ENCODE measurements at places on chromosomes 4 and X. TPM values are rescaled to one million over a fixed set of nuclear protein-coding genes. Genes with fewer than 3 reads are reported as not detected.

DNA sequence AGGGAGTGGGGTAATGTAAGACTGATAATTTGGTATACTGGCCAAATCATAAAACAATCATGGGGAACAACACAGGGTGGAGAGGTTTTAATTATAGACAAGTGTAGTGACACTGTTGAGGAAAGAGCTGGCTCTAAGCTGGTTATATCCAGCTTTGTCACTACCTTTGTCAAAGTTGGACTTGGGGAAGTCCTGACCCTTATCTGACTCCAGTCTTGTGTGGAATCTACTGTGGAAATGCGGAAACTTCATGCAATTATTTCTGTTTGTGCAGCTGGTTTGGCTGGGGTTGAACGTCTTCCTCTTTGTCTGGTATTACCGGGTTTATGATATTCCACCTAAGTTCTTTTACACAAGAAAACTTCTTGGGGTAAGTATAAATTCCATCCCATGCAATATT, 2.0 kb downstream of the CYBB start:
- no peaks in the 10 kb centered on the region for H3K4me1 ChIP-seq
- no peak overlapping the region for H3K27ac ChIP-seq
- no peak for DNase-seq
- H3K4me3 ChIP-seq = peak overlapping the region; percentile 4
- H3K27me3 ChIP-seq = no peaks in the 10 kb centered on the region

GRCh38 chr4:152956147-152956546, 20.0 kb downstream of the FHDC1 start:
- peak overlapping the region; percentile 66 for H3K27ac ChIP-seq
- H3K36me3 ChIP-seq = peaks cover 31% of the 10 kb centered on the region
- no peaks in the 10 kb centered on the region for H3K4me1 ChIP-seq
- H3K27me3 ChIP-seq = no peaks in the 10 kb centered on the region

DNA sequence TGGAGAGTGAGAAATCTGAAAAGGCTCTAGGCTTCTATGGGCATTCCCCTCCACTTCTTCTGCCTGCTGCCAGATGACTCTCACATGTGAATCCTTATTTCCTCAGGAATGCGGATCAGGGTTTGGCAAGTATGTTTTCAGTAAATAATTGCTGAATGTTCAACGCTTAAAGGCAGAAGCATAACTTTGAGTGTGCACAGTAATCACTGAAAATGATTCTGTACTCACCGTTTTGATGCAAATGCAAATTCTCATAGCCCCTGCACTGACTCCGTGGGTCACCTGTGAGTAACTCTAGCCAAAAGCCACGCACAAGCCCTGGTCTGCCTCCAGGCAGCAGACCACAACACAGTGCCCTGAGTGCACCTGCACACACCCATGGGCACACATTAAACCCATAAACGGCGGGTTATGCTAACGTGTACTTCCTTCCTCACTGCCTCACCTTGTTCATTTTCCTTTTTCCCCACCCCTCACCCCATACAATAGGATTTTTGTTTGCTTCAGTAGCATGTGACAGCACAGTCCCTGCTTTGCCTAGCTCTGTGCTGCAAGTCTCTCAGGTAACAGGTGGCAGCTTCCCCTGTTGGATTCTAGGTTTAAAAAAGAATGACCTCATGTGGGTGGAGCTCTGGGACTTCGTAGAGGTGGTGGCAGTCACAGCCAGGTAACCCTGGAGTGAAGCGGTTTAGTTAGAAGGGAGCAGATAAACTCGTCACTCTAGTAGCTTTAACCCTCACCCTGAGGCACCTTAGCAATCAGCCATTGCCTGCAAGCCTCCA, at the start of gene ARHGEF38:
Gene ARHGEF38 (plus strand): TSS at position 656 of the 782 bp plus-strand sequence. CDS start 146 bp downstream, outside the sequence.
- no peak for DNase-seq
- peak within 1 kb of the TSS; percentile 26 for H3K4me3 ChIP-seq
- H3K27ac ChIP-seq = peak within 1 kb of the TSS; percentile 56
- no peaks in the 10 kb centered on the region for H3K27me3 ChIP-seq
- no peaks in the 10 kb centered on the region for H3K36me3 ChIP-seq

- no peak overlapping the region for H3K27ac ChIP-seq
- no peak overlapping the region for H3K4me3 ChIP-seq
- no peaks in the 10 kb centered on the region for H3K36me3 ChIP-seq
- peaks cover 20% of the 10 kb centered on the region for H3K4me1 ChIP-seq
- DNase-seq = no peak
These were observed 26.7 kb downstream of the PDK3 start for GRCh38 chrX:24491741-24492140.

DNA sequence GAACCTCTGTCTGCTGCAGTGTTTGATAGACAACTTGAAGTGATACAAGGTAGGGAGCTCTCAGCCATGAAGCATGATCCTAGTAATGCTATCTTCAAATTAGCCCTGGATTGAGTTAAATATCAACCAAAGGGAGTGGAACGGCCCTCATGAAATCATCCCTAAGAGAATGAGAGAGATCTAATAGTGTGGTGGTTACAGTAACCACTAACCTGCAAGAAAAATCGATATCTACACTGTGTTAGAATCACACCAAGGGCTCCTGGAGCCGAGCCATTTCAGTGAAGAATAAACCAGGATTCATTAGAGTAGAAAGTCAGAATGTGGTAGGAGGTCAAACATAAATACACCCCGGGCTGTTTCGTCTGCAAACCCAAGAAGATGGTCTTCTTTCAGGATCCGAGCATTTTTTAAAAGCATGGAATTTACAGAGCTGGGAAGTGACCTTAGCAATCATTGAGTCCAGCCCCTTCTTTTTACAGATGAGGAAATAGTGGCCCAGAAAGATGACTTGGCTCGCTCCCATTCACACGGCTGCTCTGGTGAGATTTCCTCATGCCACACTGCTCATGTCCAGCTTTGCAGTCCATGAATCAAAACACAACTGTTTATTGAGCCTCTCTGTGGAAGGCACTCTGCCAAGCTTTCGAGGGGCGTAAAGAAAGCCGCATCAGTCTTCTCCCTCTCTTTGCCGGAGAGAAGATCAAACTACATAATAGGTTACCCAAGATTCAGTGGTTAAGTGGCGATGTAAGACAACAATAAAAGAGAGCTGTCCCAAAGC, 5.5 kb upstream of the DCTD start:
- DNase-seq = no peak
- H3K4me3 ChIP-seq = no peak overlapping the region
- H3K27me3 ChIP-seq = no peaks in the 10 kb centered on the region
- H3K27ac ChIP-seq = no peak overlapping the region

ALPK1 gene
- 12.8 TPM for total RNA-seq

DNA sequence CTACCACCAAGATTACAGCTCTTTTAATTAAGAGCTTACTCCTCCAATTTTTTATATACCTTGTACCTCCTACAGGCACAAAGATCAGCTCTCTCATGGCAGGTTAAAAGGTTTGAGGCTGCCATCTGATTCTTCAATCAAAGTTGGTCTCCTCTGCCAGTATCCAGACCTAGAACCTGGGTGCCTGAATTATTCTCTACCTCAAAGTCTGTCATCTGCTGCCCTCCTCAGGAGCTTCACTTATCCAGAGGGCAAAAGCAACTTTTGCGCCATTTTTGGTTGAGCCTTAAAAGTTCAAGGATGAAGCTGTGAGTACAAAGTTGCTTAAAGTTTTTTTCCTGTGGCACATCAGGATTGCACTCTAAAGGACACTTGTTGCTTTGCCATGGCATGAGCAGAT, 343.7 kb upstream of the PPP1R2C start:
- H3K4me3 ChIP-seq = no peak overlapping the region
- no peak overlapping the region for H3K27ac ChIP-seq
- H3K27me3 ChIP-seq = no peaks in the 10 kb centered on the region
- DNase-seq = no peak
- H3K36me3 ChIP-seq = no peaks in the 10 kb centered on the region

DNA sequence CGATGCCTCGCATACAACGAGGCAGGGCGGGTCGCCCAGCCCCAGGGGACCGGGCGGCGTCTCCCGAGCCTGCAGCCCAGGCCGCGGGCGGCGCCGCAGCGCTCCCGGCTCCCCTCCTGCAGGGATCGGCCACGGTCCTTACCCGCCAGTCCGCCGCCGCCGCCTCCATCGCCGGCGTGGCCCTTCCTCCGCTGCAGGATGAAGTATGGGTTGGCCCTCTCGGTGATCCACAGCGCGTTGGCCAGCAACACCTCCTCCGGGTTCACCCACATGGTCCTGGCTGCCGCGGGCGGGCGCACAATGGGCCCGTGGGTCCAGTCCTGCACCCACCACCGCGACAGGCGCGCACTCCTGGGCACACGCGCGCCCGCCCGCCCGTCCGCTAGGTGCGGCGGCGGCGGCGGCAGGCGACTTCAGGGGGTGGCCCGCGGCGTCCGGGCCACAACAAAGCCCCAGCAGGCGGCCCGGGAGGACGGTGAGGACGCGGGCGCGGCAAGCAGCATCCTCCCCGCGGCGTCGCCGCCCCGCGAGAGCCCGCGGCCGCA, 339 bp downstream of the TBC1D9 start:
- H3K4me1 ChIP-seq = peaks cover 35% of the 10 kb centered on the region
- no peaks in the 10 kb centered on the region for H3K36me3 ChIP-seq
- H3K4me3 ChIP-seq = peak overlapping the region; percentile 82
- no peaks in the 10 kb centered on the region for H3K27me3 ChIP-seq
- DNase-seq = no peak

Measured in esophagus squamous epithelium (tissue), 5 donors.